Mesothelial cell of epicardium (in vitro differentiated cells): ENCODE measurements at places on chromosomes 4 and X. TPM values are rescaled to one million over a fixed set of nuclear protein-coding genes. Genes with fewer than 3 reads are reported as not detected.
A peak's percentile ranks its signal among the peaks of the same experiment; 100 is the strongest.

DNA sequence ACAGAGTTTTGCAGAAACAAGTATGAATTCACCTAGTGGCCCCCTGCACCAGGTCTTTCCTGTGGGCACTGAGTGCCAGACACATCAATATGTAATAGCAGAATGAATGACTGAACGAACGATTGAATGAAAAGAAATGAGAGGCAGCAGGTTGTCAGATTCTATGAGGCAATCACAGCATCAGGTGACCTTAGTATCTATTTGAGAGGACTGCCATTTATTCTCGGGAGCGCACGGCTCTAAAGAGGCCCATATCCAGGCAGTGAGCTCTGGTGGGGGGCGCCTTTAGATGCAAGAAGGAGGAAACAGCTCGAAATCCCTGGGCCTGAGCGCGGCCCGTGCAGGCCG, 528 bp upstream of the SLC25A4 start:
- no peak for DNase-seq

GRCh38 chrX:10554612-10555270, 65.6 kb downstream of the MID1 start:
- no peak for DNase-seq

DNA sequence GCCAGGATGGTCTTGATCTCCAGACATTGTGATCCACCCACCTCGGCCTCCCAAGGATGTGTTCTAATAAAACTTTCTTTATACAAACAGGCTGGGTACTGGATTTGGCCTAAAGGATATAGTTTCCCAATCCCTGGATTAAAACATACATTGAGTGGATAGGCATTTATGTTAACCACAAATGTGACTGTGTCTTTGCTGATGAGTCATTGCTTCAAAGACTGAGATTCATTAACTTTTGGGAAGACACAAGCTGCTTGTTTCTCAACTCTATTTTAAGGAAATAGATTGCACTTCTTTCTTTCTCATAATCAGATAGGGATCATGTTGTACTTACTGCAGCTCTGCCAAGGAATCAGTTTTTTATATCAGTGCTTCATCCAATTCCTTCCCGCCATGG, 131.3 kb upstream of the AGA start:
- no peak for DNase-seq

- DNase-seq: no peak
These were observed 1.1 kb downstream of the CTBP1 start for GRCh38 chr4:1247864-1248244.

- no peak for DNase-seq
These were observed 381.1 kb upstream of the MAD2L1 start for GRCh38 chr4:120447774-120448173.

DNA sequence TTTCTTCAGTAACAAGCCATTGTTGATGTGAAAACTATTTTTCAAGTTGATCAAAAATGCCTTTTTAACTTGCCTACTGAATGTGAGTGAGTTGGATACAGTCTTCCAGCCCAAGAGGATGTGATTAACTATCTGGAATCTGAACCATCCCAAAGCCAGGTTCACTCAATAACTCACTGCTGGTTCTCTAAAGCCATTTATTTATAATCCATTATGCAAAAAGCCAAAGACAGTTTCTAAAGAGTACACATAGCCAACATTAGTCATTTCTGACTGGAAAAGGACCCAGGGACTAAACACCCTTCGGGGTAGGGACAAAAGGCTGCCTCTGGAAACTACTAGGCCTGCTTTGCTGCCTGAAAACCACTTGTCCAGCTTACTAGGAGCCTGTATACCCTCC, 109.6 kb downstream of the SHROOM4 start:
- DNase-seq: no peak

DNA sequence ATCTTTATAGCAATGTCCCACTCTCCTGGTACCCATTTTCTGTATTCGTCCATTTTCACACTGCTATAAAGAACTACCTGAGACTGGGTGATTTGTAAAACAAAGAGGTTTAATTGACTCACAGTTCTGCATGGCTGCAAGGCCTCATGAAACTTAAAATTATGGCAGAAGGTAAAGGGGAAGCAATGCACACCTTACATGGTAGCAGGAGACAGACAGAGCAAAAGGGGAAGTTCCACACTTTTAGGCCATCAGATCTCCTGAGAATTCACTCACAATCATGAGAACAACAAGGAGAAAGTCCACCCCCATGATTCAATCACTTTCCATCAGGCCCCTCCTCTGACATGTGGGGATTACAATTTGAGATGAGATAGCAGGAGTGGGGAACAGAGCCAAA, 49.7 kb downstream of the TMLHE start:
- DNase-seq: no peak

DNA sequence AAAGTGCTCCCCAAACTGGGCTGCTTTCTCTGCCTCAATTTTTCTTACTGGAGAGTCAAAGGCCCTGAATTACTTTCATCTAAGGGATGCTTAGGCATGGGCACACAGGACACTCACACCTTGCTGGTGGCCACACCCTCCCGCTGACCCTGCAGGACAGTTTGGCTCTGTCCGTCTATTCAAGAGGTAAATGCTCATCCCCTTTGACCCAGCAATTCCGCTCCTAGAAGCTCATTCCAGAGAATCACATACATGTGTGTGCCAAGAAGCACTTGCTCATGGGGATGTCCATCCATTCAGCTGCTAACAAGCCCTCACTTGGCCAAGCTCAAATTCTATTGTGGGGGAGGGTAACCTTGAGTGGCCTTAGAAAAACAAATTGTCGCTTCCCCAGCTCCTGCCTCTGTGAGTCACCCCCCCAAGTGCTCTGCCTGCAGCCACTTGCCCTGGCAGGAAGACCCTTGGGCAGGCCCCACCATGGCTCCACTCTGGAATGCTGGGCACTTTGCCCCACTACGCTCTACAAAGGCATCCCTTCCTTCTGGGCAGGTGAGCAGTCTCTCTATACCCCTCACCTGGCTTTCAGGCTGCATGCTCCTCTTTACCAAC, 54.5 kb downstream of the HTRA3 start:
- DNase-seq: peak; percentile 22

GRCh38 chr4:1614854-1615595, 69.1 kb downstream of the FAM53A start:
- DNase-seq: no peak

DNA sequence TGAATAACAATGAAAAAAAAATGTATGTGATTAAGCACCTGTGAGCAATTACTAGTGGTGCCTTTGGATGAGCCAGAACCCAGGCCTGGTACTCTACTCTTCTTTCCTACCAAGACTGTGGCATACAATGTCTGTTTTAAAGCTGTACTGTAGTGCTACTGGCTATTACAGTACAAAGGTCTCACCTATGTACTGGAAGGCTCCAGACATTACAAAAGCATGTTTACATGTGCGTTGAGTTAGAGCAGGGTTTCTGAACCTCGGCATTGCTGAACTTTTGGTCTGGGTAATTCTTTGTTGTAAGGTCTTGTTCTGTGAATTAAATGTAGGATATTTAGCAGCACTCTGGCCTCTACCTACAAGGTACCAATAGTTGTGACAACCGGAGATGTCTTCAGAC, 153.8 kb downstream of the SPATA18 start:
- DNase-seq: no peak

SLITRK4 gene
- 1.5 to 2.1 TPM (median 1.6 TPM) in 3 replicates for total RNA-seq

CT45A6 gene
- not detected in 3 replicates for total RNA-seq

TLR2 gene
- total RNA-seq: 2.4 to 3.0 TPM (median 2.9 TPM) in 3 replicates

RAB33A gene
- 4.2 to 4.6 TPM (median 4.3 TPM) in 3 replicates for total RNA-seq

JAKMIP1 gene
- not detected in 3 replicates for total RNA-seq

TMPRSS11D gene
- total RNA-seq: not detected in 3 replicates

SATL1 gene
- 0.56 to 0.72 TPM (median 0.58 TPM) in 3 replicates for total RNA-seq

ASIC5 gene
- total RNA-seq: not detected in 3 replicates

GRSF1 gene
- total RNA-seq: 78.5 to 85.9 TPM (median 80.2 TPM) in 3 replicates

SPINK2 gene
- not detected in 3 replicates for total RNA-seq
